ENCODE measurements at places on chromosomes 5 and 9.

DNA sequence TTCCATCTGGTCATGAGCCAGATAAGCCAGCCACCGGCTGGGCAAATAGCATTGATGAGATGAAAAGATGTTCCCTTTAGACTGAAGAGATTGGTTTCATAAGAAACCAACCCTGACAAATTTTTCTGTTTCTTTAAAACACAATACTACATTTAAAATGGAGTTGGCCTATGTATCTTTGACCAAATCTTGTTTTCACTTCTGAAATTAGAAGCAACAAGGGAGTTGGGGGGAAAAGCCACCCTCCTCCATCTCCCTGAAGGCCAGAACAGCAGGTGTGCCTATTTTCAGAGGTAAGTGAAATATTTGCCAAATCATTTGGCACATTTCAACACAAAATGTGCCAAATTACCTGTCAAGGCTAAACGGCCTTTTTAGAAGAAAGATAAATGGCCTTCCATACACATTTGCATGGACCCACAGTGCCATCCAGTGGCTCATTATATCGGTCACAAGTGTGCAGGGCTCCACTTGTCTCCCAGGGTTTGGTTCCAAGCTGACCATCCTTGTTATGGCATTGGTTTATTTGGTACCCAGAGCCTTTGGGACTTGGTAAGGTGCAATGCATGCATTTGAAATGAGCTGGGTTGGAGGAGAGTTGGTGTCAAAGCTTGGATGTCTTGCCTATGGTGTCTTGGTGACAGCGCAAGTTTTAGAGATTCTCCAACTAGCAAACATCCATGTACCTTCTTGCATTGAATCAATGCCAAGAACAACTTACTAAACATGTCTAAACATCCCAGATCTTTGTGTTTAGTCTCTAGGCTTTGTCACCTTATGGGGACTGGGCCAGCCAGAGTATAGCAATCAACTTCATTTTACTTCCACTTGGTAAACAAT is 372.0 kb upstream of the KIF2A start:
- DNase-seq, result peak; percentile 60

GRCh38 chr5:133900534-133901270 is 67.7 kb downstream of the C5orf15 start:
- DNase-seq, result no peak

GRCh38 chr5:16936989-16937438 is 926 bp upstream of the MYO10 start:
- DNase-seq, result no peak

- no peak for DNase-seq
Observed at GRCh38 chr9:127927988-127928675, 2.4 kb downstream of the PIP5KL1 start.

GRCh38 chr9:134951461-134951860 is 33.7 kb upstream of the FCN1 start:
- no peak for DNase-seq

- peak; percentile 62 for DNase-seq
Observed at GRCh38 chr5:127959152-127959764, 124.3 kb upstream of the SLC12A2 start.

- peak; percentile 35 for DNase-seq
Observed at GRCh38 chr5:134114886-134115805, 665 bp downstream of the TCF7 start.

GRCh38 chr5:124524552-124525232 is 221.7 kb downstream of the ZNF608 start:
- no peak for DNase-seq

DNA sequence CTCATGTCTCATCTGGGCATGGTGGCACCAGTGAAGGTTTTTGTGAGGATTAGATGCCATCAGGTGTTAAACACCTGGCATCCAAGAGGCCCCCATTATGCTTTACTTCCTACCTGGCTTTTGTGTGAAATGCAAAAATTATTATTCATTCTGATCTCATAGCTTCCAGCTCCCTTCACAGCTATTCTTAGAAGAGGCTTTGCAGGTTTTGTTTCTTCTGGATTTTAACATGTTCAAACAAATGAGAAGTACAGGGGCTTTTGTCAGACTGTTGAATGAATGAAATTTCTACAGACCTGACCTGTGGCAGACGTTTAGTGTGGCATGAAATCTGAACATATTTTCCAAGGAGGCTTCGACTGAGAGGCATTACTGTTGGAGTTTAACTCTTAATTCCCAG is 14.3 kb upstream of the CORO2A start:
- no peak for DNase-seq

GRCh38 chr9:385818-386398 is 171.2 kb downstream of the DOCK8 start:
- DNase-seq, result peak; percentile 74

DNA sequence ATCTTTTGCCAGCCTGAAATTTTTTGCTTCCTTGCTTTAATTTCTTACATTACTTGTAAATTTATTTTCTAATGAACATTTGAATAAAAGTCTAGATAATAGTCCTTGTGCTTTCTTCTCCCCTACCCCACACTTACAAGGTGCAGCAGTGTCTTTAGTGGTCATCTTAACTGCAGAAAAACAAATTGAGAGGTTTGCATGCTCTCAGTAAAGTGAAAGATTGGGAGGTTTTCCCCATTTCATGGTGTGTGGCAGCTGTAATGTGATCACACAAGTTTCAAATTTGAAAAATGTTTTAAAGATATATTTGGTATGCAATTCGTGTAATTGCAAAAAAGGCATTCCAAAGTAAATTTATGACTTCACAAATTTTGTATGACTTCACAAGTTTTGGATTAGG is 14.7 kb downstream of the APC start:
- DNase-seq, result no peak

- no peak for DNase-seq
Observed at GRCh38 chr9:92627651-92628050, 42.3 kb downstream of the IPPK start.

- no peak for DNase-seq
Observed at GRCh38 chr5:90406466-90406865, 3.1 kb downstream of the CETN3 start.

DNA sequence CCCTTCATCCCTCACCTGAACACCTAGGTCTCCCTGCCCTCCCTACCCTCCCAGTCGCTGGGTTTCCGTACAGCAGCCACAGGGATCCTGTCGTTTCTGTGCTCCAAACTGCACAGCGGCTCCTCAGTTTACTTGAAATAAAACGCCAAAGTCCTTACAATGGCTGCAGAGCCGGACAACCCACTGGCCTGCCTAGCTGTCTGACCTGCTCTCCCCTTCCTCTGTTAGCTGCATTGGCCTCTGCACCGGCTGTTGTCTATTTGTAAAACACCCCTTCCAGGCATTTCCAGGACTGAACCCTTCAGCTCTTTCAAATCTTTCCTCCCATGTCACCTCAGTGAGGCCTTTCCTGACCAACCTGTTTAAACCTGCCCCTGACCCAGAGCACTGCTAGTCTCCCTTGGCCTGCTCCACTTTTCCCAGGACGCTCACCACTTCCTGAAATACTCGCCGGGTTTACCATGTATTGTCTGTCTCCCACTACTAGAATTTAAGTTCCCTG is 9.1 kb upstream of the MGAT1 start:
- no peak for DNase-seq

DNA sequence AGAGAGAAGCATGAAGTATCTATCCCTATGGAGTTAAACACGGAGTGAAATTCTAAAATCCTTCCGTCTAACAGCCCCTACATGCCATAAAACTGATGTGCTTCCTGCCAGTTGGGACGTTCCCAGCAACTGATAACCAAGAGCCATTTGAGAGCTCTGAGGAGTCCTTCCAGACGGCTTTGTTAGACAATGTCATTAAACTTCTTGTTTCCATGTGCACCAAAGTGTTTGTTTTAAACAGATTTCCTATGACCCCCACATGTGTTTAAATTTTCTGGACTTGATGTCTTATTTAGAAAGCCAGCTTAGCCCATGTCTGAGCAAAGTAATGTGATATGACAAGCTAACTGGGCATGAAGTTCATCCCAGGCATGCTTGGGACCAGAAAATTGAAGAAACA is 57.2 kb upstream of the LPAR1 start:
- no peak for DNase-seq

DNA sequence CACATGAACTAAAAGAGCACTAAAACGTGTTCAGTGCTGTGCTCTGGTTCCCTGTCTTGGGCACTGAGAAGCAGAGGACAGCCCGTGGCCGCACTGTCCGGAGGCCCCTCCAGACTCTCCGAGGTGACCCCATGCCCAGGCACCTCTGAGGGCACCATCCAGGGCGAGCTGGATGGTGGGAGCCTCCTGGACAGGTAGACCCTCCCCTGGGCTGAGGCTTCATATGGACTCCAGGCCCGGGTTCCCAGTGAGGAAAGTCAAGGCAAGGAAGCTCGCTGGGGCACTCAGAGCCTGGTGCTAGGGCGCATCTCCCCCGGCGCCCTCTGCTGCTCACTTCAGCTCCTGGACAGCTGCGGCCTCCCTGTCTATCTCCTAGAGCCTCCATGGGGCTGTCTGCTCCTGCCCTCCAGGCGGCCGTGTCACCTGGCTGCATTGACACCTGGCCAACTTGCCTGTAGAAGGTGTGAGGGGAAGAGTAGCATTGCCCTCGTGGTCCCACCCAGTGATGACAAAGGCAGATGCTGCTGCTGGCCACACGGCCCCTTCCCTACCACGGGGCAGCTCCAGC is 178.2 kb upstream of the IRX1 start:
- DNase-seq, result no peak

DNA sequence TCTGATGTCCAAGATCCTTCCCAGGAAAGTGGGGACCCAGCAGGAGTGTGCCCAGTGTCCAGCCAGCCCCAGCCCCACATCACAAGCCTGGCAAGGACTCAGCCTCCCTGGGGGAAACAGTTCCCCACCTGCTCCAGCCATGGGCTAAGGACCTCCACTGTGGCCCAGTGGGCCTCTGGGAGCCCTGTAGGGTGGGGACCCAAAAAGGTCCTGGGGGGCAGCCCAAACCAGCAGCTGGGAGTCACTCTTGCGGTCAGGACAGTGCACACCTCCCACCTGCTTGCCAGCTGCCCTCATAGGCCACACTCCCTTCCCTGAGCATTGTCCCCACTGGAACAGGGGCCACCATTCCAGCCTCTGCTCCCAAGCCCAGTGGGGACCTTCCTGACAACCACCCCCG is 1.7 kb downstream of the ABCA2 start:
- DNase-seq, result no peak

DNA sequence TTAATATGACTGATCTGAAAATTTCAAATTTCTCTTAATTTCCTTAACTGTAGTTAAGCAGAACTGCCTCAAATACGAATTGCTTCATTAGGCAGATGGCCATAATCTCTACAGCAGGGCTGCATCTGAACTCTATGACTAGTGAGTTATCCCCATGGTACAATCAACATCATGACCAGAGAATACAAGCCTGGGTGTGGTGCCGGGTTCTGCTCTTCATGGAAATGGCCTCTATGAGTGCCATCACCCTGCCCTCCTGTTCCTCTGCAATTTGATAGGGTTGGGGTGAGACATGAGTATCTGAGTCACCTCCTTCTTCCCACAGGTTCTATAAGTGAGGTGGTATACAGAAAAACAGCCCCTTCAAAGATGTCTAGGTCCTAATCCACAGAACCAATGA is 235.9 kb downstream of the AP3B1 start:
- DNase-seq, result no peak

DNA sequence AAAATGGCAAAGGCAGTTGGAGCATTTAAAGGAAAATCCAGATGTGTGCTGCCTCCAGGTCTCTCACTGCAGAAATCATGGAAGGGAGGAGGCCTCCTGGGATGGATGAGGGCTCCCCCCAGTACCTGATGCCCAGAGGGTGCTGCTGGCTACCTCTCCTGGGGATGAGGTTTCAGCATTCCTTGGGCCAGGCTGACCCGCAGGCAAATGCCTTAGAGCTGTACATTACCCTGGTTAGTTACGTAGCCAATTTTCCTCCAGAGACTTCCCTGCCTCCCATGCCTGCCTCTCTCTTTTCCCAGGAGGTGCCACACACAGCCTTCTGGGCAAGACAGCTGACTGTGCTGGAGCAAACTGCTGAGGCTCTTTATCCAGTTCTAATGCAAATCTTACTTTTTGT is 65.3 kb downstream of the RGS3 start:
- no peak for DNase-seq

DNA sequence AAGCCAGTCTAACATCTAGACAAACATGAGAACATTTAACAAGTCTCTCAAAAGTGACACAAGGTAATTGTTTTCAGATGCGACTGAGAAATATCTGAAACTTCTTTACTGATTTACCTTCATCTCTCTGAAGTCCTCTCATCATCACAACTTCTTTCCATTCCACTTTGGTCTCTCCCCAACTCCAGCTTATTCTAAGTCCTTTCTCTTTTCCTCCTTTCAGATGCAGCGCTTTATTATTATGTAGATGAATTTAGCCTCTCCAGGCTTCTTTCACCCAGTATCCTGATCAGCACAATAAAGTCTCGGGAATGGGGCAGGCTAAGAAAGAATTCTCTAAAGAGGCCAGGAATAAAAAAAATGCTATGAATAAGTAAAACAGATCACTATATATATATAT is 128.0 kb downstream of the KCTD16 start:
- no peak for DNase-seq

GRCh38 chr9:105458404-105458803 is 10.6 kb downstream of the FSD1L start:
- DNase-seq, result no peak

DNA sequence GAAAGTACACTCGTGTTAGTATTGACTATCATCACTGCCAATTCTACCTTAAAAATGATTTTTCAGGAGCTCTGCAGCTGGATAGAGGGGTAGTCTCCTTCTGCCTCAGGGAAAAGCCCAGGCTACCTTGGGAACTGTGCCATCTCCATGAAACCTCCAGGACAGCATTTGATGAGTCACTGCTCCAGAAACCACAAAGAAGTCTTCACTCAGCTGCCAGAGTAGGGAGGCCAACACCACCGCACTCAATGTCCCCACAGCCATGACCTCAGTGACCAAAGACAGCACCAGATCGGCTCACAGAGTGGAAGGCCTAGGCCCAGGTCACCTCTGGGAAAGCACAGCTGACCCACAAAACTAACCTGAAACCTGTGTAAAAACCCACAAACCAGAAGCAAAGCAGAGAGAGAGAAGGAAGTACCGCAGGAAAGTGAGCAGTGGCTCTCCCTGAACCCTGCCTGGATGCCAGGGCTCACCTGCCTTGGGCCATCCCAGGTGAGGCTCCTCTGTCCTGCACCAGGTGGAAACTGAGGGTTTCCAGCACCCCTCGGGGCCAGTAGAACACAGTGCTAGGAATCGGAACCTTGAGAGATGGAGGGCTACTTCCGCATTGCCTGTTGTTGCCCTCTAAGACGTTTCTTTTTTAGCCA is 30.0 kb downstream of the S1PR3 start:
- DNase-seq, result peak; percentile 89

GRCh38 chr5:4023753-4024335 is 428.2 kb downstream of the IRX1 start:
- DNase-seq, result no peak
